ENCODE measurements at places on chromosomes 7 and 10.

DNA sequence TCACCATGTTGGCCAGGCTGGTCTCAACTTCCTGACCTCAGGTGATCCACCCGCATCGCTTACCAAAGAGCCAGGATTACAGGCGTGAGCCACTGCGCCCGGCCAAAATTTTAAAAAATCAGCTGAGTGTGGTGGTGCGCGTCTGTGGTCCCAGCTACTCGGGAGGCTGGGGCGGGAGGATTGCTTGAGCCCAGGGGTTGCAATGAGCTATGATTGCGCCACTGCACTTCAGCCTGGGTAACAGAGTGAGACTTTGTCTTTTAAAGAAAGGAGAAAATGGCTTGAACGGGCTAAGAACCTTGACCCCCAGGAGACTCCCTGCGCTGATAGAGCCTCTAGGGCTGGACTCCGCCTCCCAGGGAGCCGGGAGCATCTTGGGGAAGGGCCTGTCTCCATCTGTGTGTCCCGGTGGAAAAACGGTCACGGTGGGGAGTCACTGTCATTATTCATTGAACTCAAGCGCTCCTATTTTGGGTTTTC, 760 bp upstream of the KCTD7 start:
- no peak for DNase-seq

DNA sequence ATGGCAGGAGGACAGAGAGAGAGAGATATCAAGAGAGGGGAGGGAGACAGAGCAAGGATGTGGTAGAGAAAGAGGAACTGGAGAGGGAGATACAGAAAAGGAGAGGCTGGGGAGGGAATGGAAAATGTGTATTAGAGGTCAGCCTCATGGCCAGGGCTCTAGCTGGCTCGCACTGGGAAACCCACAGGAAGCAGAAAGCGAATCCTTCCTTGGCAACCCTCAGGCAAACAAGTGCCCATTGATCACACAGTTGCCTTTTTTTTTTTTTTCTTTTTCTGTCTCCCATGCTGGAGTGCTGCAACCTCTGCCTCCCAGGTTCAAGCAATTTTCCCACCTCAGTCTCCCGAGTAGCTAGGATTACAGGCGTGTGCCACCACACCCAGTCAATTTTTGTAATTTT, 391.2 kb downstream of the TYW1 start:
- no peak for DNase-seq

- DNase-seq, result no peak
These were observed 145.9 kb downstream of the CREB5 start for GRCh38 chr7:28558236-28558635.

DNA sequence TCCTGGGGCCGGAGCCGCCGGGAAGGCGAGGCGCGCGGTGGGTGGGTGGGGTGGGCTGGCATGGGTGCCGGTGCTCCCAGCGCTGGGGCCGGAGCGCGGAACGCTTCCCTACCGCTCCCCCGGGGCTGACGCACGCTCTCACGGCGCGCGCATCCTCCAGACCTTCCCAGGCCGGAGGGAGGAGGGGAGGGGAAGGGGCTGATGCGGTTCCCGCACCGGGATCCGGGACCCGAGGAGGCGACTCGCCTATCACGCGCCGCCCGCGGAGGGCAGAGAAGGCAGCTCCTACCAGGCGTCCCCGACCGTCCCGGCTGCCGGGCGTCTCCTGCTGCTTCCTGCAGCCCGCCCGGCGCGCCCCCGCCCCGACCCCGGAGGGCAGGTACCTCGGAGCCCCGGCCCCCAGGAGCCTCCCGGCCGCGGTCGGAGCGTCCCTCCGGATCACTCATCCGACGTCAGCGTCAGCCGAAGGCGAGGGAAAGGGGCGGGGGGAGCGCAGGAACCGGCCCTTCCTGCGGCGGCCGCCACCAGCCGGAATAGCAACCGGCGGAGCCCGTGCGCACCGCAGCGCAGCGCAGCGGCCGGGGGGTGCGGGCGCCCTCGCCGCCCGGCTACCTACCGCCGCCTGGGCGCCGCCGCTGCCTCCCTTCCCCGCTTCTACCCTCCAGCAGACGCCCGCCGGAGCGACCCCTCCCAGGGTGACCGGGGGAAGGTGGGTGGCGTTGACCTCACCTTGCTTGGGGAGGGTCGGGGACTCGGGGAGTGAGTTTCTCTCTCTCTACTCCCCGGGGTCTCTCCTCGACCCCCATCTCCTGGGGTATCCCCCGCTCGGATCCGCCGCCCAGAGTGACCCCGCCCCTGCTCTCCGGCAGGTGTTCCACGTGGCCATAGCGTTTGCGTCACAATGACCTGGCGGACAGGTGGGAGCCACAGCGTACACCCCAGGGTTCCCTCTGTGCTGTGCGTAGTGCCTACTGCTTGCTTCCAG, at the start of gene ICA1:
ICA1 (minus strand) TSS at position 457 of the 985 bp plus-strand sequence. CDS start 26,241 bp downstream, outside the sequence.
- DNase-seq, result peak; percentile 10

- DNase-seq, result peak; percentile 37
These were observed at the start of gene ZNF365 for GRCh38 chr10:62373995-62374861. Gene ZNF365, plus strand, starts transcription at chr10:62374369. Its CDS starts 1,825 bp downstream, at chr10:62376194.

DNA sequence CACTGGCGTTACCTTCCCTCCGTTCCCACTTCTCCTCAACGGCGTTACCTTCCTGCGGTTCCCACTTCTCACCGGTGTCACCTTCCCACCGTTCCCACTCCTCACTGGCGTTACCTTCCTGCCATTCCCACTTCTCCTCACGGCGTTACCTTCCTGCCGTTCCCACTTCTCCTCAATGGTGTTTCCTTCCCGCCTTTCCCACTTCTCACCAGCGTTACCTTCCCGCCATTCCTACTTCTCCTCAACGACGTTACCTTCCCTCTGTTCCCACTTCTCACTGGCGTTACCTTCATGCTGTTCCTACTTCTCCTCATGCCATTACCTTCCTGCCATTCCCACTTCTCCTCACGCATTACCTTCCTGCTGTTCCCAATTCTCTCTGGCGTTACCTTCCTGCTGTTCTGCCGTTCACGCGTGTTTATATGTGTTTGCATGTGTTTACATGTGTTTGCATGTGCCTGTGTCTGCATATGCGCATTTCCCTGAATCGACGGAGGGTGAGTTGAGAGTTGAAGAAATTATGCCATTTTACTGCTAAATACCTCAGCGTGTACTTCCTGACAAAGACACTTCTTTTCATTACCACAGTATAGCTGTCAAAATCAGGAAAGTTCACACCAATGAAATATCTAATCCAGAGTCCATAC, 23.2 kb upstream of the CFAP46 start:
- no peak for DNase-seq

DNA sequence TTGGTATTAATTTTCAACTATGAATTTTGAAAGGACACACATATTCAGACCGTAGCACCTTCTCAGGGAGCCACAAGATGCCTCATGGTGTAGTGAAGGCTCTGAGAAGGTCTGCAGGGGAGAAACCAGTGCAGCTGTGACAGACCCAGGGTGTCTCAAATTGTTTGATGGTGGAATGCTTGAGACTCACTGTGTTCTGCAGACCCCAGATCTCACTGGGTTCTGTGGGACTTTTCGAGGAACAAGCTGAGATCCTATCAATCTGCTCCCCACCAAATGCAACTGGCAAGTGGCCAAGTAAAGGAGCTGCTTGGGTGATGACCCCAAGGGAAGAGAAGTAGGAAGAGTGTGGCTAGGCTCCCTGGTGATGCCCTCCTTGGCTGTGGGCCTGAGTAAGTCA, 130.5 kb upstream of the UNC5B start:
- no peak for DNase-seq

- no peak for DNase-seq
These were observed 38.1 kb downstream of the ADAP1 start for GRCh38 chr7:916291-916941.

- no peak for DNase-seq
These were observed 104.4 kb upstream of the ZNF92 start for GRCh38 chr7:65269150-65269856.

GRCh38 chr10:31836569-31837406, 91.8 kb downstream of the ARHGAP12 start:
- DNase-seq, result no peak

GRCh38 chr7:149870701-149871483, 2.9 kb upstream of the ATP6V0E2 start:
- DNase-seq, result peak; percentile 25

DNA sequence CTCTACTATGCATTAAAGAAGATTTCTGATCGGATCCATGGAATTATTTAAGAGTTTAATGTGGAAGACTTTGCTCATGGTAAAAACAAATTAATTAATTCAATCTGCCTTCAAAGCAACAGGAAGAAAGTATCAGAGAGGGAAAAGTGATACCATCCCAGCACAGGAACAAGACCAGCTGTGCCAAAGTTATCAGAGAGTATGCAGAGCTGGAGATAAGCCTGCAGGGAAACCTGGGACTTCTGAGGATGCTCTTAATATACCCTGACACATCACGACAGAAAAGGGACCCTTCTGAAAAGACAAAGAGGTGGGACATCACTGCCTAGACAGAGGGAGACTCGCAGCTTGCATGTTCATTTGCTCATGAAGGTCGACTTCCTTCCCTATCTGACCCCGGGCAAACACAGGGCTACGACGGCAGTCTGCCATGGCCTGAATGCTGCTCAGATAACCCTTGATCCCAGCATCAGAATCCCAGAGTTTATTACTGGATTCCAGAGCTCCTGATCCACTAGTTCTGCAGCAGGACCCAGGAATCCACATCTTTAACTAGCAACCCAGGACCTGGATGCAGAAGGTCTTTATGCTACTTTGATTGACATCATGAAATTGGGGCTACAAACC, 29.5 kb downstream of the FAM171A1 start:
- no peak for DNase-seq

DNA sequence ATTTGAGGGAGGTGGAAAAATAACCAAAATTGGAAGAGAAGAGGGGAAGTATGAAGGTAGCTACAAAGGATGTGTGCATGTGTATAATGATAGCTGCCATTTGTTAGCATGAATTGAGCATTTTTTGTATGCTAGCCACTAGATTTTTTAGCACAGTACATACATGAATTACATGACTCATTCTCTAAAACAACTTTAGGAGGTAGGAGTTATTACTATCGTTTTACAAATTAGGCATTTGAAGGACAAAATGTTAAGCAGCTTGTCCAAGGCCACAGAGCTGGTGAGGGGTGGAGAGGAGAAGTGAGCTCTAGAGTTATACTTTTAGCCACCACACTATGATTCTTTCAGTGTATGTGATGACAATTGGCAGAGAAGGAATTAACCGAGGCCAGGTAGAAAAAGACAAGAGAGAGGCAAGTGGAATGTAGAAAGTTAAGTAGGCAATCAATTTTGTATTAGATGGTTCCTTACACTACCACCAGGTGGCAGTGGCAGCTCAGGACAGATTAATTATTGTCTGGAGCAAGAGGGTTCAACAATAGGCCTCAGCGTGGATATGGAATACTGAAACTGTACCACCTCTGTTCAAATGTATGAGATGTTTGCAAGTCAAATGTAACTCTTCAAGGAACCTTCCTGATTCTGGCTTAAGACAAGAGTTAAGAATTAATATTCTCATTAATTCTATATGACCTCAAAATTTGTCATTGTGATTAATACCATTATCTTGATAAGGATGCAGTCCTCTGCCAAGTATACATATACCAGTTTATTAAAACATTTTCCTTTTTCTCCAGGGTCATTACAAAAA, 128.0 kb downstream of the MBL2 start:
- no peak for DNase-seq

GRCh38 chr10:63027531-63027930, 105.6 kb upstream of the NRBF2 start:
- no peak for DNase-seq

GRCh38 chr10:95881316-95881715, 26.5 kb upstream of the CC2D2B start:
- DNase-seq, result no peak

- no peak for DNase-seq
These were observed 94.3 kb downstream of the PRLHR start for GRCh38 chr10:118501171-118501570.
